Stimulated activated CD8-positive, alpha-beta memory T cell treated with anti-CD3 and anti-CD28 coated beads, Interleukin-4, amount 100 ng/mL, for 4 hours (primary cell): ENCODE measurements at places on chromosomes 1 and 21.

DNA sequence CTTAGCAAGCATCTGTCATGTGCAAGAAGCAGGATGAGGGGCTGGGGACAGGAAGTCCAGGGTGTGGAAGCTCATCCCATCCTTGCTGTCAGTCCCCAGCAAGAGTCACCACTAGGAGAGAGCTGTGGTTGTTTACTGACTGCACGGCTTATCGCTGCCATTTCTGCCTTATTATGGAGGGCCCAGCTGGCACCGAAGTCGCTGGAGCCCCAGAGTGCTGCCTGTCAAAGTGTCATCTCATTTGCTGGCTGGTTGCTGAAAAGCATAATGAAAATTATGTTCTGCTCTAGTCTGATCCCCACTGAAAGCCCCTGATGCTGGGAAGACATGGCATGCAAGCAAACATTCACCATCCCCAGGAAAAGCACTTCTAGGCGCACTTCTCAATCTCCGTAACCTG, 642.7 kb downstream of the NPHP4 start:
- DNase-seq = no peak

- no peak for DNase-seq
Observed at GRCh38 chr1:180941518-180942275, 29.0 kb downstream of the KIAA1614 start.

DNA sequence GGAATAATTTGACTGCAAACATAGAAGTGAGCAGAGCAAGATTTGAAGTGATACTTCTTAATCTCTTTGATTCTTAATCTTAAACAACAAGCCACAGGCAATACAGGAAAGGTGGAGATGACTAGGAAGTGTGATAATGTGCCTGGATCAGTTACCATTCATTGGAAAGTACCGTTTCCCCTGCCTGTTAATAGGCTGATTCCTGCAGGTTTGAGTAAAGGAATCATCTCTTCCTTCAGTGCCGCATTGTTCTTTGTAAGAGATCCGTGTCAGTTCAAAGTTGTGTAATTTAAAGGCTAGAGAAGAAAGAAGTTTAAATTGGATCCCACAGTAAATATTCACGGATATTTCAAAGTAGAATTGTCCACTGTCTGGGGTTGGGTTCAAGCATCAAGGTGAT, 43.5 kb upstream of the BCL10 start:
- DNase-seq = no peak

- DNase-seq = no peak
Observed at GRCh38 chr1:245475961-245476516, 321.3 kb downstream of the KIF26B start.

- DNase-seq = no peak
Observed at GRCh38 chr1:218547957-218548730, 203.0 kb downstream of the TGFB2 start.

- DNase-seq = no peak
Observed at GRCh38 chr1:90616395-90616794, 100.7 kb downstream of the BARHL2 start.

DNA sequence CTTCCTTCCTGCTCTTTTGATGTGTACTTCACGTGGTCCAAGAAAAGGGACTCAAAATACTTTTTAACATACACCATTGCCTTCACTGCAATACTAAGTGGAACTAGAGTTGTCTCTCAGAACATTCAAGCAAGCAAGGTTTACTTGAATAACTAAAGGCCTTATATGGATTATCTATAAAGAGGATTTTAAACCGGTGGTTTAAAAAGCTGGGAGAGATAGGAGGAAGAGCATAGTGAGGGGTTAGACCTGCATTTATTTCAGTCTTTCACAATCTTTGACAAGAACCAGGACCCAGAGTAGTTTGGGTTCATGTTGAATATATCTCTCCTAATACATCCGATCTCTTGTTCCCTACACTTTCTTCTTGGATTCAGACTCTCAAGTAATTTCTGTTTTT, 6.9 kb downstream of the S1PR1 start:
- DNase-seq = no peak

DNA sequence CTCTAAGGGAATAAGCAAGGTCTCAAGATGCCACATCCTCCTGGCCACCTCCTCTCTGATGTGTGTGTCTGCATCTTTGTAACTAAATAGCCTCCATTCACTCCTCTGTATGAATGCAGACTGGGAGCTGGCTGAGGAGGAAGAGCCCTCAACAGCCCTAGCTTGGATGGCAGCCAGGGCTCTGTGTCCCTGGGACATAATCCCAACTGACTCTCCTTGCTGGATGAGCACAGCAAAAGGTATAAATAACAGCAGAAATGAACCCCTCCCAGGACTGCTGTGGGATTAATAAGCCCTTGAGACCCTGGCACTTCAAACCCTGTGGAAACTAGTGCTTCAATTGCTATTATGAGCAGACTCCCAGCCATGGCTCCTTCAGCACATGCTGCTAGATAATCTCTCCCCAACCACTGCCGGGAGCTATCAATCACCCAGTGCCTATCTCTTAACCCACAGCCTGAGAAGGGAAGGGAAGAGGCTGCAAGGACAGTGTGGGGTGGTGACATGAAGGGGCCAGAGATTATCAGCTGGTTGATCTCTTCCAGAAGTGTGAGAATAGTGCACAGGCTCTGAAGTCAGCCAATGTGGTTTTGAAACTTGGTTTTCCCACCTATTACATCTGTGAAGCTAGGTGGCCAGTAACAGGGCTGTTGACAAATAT, 152.2 kb downstream of the TNR start:
- no peak for DNase-seq

- DNase-seq = no peak
Observed at GRCh38 chr1:2971609-2972008, 49.7 kb upstream of the ACTRT2 start.

DNA sequence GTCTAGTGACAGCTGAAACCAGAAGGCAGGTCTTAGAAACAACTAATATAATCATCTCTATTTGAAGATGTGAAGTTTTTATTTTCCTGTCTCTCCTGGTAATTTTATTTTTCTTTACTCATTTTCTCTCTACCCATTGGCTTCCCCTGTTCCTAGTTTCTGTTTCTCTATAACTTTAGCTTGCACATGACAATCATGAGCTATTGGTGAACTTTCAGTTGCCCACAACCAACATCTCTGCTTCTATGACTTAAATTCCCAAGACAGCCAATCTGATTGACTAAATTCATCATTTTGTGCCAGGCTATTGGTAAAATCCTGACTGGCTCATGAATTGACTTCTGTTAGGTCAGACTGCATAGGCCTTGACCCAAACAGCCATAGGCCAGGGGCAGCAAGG, 13.7 kb upstream of the ACADM start:
- DNase-seq = no peak

DNA sequence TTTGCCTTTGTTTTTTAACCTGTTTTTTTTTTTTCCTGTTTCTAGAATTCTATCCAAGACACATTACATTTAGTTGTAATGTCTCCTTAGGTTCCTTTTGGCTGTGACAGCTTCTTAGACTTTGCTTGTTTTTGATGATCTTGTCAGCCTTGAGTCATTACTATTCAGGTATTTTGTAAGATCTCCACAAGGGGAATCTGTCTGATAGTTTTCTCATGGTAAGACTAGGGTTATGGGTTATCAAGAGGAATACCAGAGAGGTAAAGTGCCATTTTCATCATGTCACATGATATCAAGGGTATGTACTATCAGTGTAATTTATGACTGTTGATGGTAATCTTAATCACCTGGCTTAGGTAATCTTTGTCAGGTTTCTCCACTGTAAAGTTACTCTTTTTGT, 99.1 kb upstream of the GFI1 start:
- no peak for DNase-seq

DNA sequence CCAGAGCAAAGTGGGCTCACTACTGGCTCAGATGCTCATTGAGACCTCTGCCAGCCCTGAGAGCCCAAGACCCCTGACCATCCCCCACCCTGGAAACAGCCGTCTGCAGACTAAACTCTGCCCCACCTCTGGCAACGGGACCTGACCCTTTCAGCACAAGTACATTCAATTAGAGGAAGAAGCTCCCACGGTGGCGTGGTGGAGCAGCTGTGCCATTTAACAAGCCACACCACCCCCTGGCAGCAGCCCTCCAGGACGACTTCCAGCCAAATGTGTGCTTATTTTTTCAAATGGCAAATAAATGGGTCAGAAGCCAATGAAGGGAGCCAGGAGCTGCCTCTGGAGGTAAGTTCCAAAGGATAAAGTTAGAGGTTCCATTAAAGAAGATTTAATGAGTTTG, 226.7 kb downstream of the NPHP4 start:
- no peak for DNase-seq

DNA sequence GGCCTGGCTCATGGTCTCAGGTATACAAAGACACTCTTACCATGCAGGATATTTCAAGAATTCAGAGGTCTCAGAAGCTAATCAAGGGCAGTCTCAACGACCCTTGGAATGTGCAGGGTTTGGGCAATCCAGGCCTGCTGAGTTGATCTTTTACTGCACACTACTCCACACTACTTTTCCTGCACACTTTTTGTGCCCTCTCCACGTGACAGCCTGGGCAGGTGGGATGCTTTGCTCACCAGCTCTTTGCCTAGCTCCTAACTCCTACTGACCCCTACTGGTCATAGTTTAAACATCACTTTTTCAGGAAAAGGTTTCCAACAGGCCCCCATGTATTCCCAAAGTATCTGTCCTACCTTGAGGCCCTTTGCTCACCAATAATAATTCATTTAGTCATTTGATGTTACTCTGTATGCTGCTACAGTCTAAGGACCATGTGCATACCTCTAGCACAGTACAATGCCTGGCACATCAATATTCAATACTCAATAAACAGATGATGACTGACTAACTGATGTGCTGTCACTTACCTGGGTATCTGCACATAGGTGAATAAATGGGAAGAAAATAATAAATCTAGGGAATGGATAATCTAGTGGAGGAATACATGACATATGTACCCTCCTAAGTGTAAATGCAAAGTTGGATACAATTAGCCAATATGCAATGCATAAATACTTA, 9.6 kb downstream of the DUSP23 start:
- DNase-seq = no peak

DNA sequence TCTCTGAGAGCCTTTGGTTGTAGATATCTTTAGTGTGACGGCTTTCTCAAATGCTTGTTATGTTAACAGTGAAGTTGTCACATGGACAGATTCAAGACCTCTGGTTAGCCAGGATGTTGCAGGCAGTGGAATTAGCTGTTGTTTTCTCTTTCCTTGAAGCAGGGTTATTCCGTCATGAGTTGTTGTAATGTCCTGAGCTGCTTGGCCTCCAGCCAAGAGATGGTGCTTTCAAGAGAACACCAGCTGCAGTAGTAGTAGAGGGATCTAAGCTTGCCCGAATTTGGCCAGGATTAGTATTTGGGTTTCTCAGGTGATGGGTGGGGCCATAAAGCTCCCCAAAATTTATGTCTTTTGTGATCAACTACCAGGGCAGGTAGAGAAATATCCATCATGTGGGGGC, 13.4 kb downstream of the KCNE1 start:
- DNase-seq = no peak

DNA sequence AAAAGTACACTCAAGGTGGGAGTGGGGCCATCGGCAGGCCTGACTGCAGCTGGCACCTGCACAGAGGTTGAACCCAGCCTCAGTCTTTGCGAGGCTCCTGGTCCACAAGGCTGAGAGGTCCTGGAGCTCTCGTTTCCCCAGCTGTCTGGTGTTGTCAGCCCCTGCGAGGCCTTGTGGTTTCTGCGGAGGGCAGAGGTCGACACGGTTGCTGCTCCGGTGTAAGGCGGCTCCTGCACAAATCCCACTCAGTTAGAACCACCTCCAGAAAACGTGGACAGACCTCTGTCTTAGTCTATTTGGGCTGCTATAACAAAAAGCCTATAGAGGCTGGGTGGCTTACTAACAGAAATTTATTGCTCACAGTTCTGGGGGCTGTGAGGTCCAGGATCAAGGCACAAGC, 5.8 kb downstream of the KIAA1614 start:
- DNase-seq = no peak

- DNase-seq = no peak
Observed at GRCh38 chr1:14723401-14723800, 124.9 kb downstream of the KAZN start.

DNA sequence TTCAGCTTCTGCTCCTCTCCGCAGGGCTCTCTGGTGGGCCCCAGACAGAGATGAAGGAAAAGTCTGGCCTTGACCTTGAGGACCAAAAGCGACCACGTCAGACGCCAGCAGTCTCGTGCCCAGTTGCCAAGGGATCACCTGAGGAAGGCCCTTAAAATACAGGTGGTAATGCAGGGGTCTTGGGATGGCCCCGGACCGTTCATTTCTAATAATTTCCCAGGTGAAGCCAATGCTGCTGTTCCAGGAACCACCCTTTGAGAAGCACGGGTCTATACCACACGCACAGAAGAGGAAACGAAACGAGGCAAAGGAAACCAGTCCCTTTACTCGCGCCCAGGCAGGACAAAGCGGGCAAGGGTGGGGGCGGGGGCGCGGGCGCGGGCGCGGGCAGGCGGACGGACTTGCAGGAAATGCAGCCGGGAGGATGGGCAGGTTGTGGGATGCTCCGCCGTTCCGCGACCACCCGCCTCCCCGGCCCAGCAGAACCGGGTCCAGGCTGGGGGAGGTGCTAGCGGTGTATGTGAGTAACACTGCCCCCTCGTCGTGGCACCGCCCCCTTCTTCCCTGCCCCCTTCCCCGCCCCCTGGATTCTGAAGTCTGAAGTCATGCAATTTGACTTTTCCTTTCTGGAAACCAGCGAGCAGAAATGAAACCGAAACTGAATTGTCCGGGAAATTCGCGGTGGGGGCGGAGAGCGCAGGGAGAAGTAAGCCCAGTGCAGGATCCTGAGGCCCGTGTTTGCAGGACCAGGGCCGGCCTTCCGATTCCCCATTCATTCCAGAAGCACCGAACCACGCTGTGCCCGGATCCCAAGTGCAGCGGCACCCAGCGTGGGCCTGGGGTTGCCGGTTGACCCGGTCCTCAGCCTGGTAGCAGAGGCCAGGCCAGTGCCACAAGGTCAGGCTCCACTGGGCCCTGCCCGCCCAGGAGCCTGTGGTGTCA, 5.8 kb upstream of the MX1 start:
- DNase-seq = peak; percentile 33

DNA sequence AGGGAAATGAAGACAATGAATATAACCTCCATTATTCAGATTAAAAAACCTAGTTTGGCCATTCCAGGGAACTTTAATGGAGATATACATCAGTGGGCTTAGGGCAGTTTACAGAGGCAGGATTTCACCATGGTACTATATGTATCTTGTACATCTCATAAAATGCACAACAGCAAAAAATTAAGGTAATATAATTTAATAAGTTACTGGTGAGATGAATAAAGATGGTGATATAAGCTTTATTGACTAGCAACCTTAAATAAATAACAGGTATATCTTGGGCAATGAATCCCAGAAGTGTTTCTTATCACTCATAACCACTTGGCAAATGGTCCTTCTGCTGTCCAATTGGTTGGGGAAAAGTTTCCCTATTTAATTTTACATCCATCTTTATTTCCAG, 29.0 kb downstream of the XCL1 start:
- no peak for DNase-seq

DNA sequence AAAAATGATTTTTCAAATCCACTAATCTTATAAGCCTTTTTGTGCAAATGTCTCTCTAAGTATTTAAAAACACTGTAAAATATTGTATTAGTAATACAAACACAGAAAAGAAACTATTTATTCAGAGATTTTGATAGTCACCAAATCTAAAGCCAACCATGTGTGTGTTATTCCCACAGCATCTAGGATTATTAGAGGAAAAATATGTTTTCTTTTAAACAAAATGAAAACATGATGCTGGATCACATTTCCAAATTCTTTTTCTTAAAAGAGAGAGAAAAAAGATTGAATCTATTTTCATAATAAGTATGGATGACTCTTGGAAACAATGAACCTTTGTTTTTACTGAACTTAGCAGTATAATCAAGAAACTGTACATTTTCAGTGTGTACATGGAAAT, 25.3 kb downstream of the COLGALT2 start:
- DNase-seq = no peak

- DNase-seq = no peak
Observed at GRCh38 chr1:33460947-33461629, 11.4 kb upstream of the ZSCAN20 start.

GRCh38 chr1:183180218-183180617, 5.8 kb upstream of the LAMC2 start:
- DNase-seq = no peak
